ENCODE measurements at places on chromosomes 2 and 18. TPM values are rescaled to one million over a fixed set of nuclear protein-coding genes. Genes with fewer than 3 reads are reported as not detected.

Gene SP110
- not detected for polyA plus RNA-seq

Gene CCDC102B
- 8.7 TPM for polyA plus RNA-seq

Gene AMER3
- polyA plus RNA-seq = 19.2 TPM

Gene HDHD2
- 61.3 TPM for polyA plus RNA-seq

Gene ANKRD30BL
- not detected for polyA plus RNA-seq

Gene RNPEPL1
- polyA plus RNA-seq = 16.1 TPM

All from neural cell (in vitro differentiated cells).